ENCODE measurements at places on chromosomes 2 and 18.

- no peak for DNase-seq
These were observed 133.5 kb downstream of the SRBD1 start for GRCh38 chr2:45477546-45477945.

DNA sequence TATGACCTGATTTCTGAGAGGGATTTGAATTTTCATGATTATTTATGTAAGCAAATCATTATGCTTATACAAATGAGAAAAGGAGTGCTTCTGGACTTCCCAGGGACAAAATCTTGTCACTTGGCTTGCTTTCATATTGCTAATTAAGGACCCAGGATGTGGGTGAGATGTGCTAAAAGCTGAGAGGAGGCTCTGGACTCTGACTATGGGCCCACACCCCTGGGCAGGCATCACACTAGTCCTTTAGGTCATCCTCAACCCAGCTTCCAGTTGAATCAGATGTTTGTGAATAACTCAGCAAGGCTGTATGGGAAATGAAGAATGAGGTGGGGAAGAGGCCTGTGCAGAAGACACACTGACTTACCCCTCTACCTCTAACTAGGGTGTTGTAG, 11.9 kb downstream of the IL1B start:
- no peak for DNase-seq

DNA sequence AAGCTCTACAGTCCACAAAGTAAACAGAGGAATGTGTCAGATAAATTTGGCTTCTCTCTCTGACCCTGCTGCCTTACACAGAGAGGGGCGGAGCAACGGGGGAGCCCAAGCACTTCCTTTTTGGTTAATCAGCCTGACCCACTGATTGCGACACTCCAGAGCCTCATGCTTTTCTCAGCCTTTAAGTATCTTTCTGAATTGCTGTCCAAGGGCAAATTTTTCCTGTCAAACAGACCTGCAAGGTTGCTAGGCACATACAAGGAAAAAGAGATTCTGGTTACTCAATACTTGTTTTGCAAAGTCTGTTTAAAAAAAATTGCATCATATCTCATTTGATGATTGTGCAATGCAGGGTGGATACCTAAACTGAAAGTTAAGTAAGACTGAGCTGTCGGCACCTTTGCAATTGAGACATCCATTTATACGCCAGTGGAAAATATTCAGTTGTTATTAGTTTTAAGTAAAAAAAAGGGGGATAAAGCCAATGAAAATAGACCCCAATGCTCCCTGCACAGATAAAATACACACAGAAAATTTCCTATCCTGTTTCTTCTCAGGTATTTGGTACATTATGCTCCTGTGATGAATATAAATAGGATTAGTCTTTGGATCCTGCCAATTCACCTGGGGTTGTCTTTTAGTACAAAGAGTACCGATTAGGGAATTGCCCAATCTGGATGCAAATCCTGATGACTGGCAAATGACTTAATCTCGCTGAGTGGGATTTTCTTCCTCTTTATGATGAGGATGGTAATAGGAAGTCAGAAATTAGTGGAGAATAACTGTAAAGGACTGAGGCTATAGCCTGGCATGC, 260.2 kb upstream of the TRIB2 start:
- DNase-seq: peak; percentile 54

GRCh38 chr2:119249855-119250717, 26.5 kb downstream of the STEAP3 start:
- no peak for DNase-seq

GRCh38 chr2:86413296-86414094, 27.7 kb upstream of the KDM3A start:
- no peak for DNase-seq

GRCh38 chr2:45769056-45769455, 117.6 kb downstream of the PRKCE start:
- DNase-seq: no peak

Data from activated CD4-positive, CD25-positive, alpha-beta regulatory T cell treated with anti-CD3 and anti-CD28 coated beads, Interleukin-2, amount 50 U/mL, for 72 hours (primary cell).